Fibroblast of villous mesenchyme (primary cell): ENCODE measurements at places on chromosomes 2 and 18. TPM values are rescaled to one million over a fixed set of nuclear protein-coding genes. Genes with fewer than 3 reads are reported as not detected.

DNA sequence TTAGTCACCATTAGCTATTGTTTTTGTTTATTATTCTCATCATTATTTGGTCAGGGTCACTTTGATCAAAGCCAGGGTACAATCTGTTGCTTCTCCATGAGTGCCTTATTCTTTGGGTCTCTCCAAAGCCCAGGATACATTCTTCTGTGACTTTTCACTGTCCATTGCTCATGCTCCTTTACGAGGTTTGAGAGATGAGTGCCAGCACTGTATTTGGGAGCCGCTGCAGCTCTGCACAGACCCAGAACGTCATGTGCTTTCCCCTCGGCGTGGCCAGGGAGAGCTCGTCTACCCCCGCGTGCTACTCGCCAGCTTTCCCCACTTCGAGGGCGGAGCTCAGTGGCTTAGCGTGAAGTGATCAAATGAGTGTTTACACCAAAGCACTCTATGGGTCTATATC lies 123.7 kb downstream of the COL6A3 start:
- DNase-seq, result peak; percentile 93

GRCh38 chr2:133713049-133713580 lies 144.9 kb upstream of the NCKAP5 start:
- DNase-seq, result no peak

The EMILIN2 gene
- 16.4 and 24.8 TPM in 2 replicates for total RNA-seq

GRCh38 chr2:199543606-199544172 lies 86.0 kb upstream of the SATB2 start:
- no peak for DNase-seq

- DNase-seq, result no peak
Measured at GRCh38 chr2:30366199-30366691, 80.8 kb upstream of the LCLAT1 start.

DNA sequence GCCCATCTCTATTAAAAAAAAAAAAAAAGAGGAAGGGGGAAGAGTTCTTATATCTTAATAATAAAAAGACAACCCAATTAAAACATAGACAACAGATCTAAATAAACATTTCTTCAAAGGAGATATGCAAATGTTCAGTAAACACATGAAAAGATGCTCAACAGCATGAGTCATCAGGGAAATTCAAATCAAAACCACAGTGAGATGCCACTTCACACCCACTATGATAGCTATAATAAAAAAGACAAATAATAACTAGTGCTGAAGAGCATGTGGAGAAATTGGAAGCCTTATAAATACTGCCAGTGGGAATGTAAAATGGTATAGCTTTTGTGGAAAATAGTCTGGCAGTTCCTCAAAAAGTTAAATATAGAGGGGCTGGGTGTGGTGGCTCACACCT lies 61.5 kb upstream of the CYP20A1 start:
- peak; percentile 23 for DNase-seq

DNA sequence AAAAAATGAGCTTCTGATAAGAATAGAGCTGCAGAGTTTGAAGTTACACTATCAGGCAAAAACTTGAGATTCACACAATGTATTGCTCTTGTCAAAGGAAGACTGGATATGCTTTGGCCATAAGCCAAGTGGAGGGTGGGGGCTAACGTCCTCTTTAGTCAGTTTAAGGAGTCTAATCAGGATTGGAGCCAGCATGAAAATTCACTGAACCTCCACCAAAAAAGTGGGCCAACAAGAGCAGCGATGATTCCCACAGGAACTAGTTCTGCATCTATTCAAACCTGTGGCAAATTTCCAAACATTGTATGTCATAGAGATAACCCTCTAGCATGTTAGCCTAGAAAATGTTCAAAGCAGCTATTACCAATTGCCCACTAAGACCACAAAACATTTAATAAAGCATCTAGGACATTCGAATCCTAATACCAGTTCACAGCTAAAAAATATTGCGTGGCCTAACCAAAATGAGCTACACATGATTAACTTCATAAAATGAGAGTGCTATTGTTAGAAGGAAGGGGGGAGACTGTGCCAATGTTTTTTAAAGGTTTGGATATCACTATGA lies 43.5 kb upstream of the TMEM247 start:
- peak; percentile 52 for DNase-seq
